CD8-positive, alpha-beta T cell (primary cell): ENCODE measurements at places on chromosomes 12 and 14. TPM values are rescaled to one million over a fixed set of nuclear protein-coding genes. Genes with fewer than 3 reads are reported as not detected.

Gene SPIC
- not detected for total RNA-seq

Gene COCH
- 0.33 TPM for total RNA-seq

Gene RHOF
- total RNA-seq: 185 TPM

Gene KRT73
- 8.1 TPM for total RNA-seq

Gene CCDC175
- total RNA-seq: not detected

Gene BEST3
- total RNA-seq: not detected

Gene BMP4
- total RNA-seq: not detected

Gene STYK1
- total RNA-seq: 0.89 TPM

Gene PKP2
- not detected for total RNA-seq

Gene B4GALNT3
- total RNA-seq: 1.2 TPM

Gene KRT8
- 0.57 TPM for total RNA-seq

Gene WNT1
- 5.6 TPM for total RNA-seq
